ENCODE measurements at places on chromosomes 7 and 10.
A peak's percentile ranks its signal among the peaks of the same experiment; 100 is the strongest.

GRCh38 chr10:76883596-76883995 is 754.0 kb downstream of the KCNMA1 start:
- no peak for DNase-seq

GRCh38 chr7:35548291-35548690 is 146.6 kb downstream of the HERPUD2 start:
- DNase-seq = no peak

DNA sequence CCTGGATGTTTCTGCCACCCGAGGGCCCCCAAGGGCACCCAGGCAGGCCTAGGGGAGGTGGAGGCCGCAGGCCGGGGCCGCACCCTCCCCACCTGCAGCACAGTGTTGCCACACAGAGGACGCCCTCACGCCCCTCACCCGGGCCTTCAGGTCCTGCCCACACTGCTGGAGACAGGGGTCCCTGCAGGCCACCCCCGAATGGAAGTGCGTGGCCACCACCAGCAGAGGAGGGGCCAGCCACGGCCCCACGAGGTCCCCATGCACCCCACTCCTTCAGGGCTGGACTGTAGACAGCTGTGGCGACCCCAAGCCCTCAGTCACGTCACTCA is 35.4 kb downstream of the ADAP1 start:
- DNase-seq = no peak

DNA sequence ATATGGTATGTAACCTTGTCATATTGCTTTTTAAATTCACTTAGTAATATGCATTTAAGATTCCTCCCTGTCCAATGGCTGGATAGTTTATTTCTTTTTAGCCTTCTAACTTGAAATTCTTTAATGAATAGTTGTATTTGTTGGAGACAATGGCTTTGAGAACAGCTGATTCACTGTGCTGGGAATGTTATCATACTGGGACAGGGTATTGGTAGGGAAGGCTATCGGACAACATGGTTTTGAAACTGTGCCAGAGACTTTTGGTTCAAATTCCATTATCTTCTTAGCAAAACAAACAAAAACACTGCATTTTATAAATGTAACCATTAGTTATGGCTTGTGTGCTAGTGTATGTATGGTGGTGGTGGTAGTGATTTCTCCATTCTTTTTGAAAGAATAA is 517.1 kb upstream of the ANKRD30A start:
- DNase-seq = no peak

DNA sequence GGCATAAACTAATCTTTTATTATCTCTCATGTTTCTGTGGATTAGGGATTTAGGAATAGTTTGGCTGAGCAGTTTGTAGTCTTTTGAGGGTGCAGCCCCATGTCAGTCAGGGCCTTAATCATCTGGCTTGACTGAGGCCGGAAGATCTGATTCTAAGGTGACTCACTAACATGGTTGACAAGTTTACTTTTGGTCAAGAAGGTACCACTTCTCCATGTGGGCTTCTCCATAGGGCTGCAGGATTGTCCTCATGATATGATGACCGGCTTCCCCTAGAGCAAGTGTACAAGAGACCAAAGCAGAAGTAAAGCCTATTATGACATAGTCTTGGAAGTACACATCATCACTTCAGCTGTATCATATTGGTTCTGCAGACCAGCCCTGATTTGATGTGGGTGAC is 45.9 kb upstream of the OIT3 start:
- no peak for DNase-seq

GRCh38 chr10:3874990-3875841 is 90.2 kb upstream of the KLF6 start:
- DNase-seq = no peak

DNA sequence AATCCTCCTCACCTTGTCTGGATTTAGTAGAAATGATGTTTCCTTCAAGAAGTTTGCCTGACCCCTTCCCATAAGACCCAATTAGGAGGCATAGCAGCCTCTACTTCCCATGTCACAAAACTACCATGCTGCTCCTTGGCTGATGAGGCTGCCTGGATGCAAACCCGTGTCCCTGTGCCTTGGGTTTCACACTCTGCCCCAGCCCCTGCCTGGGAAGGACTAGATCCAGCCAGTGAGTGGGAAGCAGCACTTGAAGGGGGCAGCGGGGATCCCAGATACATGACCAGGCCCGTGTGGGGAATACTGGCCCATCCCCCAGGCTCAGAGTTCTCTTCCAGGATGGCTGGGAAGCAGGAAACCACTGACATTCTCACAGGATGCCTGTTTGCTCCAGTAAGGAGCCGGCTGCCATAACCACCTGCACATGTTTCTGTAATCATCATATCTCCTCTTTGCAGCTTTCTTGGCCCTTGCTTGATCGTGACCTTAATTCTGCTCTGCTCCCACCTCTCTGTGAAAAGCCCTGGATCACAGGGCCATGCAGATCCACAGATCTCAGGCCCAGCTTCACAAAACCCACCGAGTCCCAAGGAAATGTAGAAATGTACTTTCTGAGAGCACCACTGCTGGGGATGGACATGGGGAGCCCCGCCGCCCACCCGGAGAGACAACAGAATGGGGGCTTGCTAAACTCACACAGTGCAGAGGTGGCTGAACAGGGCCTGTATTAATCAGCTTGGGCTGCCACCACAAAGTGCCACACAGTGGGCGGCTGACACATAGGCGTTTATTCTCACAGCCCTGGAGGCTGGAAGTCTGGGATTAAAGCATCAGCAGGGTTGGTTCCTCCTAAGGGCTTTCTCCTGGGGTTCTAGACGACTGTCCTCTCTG is 287.8 kb upstream of the IGFBP3 start:
- no peak for DNase-seq

- DNase-seq = no peak
Measured at GRCh38 chr10:5971886-5972285, 5.5 kb downstream of the IL15RA start.

- no peak for DNase-seq
Measured at GRCh38 chr10:96891840-96892239, 59.7 kb downstream of the LCOR start.

DNA sequence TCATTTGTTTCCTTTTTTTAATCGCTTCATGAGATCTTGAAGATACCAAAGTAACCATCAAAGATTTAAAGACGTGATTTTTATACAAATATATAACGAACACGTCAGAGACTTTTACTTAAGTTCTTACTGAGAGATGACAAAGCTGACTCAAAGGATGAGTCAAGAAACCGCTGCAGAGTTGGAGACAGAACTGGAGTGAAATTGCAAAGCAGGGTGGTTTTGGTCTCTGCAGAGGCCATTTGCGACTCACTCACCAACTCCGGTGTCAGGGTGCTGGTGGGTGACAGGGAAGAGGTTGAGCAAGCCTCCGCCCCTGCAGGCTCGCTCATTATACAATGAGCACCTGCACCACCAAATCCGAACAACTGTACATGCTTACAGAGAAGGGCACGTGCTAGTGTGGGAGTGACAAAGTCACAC is 75.2 kb downstream of the DNAJB6 start:
- DNase-seq = no peak

GRCh38 chr10:51937308-51938140 is 238.1 kb upstream of the CSTF2T start:
- no peak for DNase-seq

DNA sequence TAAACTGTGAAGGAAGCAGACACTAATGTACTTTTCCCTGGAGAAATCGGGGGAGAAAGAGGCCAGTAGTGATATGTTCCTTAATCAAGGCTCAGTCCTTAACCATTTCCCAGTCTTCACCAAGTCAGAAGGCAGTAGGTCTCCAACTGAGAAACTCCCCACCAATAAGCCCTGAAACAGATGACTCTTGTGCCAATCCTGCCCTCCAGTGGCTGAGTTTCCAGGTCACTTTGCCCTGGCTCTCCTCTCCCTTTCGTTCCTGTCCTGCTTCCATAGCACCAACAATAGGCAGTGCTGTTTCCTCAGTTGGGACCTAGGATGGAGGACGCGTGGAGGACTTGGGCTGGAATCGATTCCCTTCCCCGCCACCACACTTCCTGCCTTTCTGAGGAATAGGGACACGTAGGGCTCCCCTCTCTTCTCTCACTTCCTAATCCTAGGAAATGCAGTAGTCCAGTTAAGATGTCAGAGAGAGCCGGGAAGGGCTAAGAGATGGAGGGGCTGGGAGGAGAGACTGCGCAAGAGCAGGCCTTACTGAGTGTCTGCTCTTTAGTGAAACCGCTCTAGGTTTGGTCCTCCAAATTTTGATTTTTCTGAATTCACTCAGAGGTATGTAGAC is 23.4 kb downstream of the ATOH7 start:
- DNase-seq = peak; percentile 84

- DNase-seq = no peak
Measured at GRCh38 chr10:75955973-75956502, 524.6 kb downstream of the LRMDA start.

GRCh38 chr7:136958016-136958415 is 89.6 kb downstream of the CHRM2 start:
- no peak for DNase-seq

GRCh38 chr10:117137911-117138642 is at the start of gene VAX1:
TSS of gene VAX1 (minus strand) at chr10:117138270. CDS start at chr10:117138056, 214 bp downstream.
- DNase-seq = no peak

DNA sequence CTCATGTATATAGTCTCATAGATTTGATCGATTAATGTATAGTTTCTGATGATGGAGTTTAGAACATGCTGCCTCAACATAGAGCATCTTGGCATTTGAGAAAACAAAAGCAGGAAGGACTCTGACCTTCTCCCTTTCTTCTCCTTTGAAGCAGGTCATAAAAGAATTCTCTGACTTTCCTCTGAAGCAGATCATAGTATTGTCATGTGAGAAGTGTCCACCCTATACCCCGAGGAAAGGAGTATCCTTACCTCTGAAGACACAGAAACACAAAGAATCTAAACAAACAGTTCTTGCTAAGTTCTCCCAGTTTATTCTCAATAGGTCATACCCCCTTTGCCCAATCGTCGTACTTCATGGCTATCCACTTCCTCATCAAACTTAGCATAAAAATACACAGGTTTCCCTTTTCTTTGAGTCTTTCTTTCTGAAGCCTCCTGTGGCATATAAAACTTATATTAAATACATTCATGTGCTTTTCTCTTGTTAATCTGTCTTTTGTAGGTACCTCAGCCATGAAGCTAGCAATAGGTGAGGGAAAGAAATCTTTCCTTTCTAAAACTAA is 194.9 kb downstream of the REEP3 start:
- no peak for DNase-seq

GRCh38 chr7:38905056-38905759 is 3.8 kb downstream of the VPS41 start:
- no peak for DNase-seq

- DNase-seq = peak; percentile 5
Measured at GRCh38 chr7:54839575-54840213, 80.7 kb upstream of the SEC61G start.

- DNase-seq = no peak
Measured at GRCh38 chr7:108291152-108291508, 161.0 kb upstream of the LAMB4 start.

GRCh38 chr7:43511029-43511428 is 71.9 kb upstream of the STK17A start:
- DNase-seq = no peak

DNA sequence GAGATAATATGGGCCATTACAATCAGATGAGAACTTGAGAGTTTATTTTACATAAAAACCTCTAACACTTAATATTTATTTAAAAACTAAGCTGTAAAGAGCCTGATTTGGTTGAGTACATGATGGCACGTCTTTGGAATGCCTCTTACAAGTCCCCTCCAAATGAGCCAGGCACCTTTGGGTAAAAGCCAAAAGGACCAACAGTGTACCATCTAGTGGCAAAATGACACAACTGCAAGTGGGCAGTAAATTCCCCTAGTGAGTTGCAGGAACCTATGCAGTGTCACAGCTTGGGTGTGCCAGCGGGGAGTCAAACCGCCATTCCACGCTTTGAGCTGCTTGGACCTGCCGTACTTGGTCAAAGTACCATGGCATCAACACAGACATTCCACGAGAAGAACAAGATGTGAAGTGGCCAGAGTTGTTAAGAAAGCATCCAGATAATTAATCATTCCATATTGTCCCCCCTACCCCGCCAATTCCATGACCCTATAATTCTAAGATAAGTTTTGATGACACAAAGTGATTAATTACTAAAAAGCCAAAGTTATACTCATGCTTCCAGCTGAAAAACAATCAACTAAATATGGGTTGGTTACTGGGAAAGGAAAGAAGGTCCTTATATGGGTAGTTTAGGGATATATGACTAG is 115.2 kb downstream of the SORBS1 start:
- peak; percentile 82 for DNase-seq

DNA sequence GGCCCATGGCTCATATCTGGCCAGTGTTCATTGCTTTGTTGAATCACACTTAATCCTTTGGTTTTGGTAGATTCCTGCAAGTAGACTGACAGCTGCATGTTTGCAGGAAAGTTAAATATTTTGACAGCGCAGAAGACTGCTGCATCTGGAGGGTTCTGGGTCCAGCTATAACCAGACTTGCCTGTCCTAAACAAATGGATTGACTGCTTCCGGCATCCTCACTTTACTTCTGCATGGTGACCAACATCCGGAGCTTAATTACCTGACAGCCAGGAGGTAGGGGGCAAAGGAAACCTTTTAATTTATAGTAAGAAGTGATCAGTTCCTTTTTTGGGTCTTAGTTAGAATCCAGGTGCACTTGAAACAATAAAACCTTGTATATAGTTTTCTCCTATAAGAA is 263.3 kb downstream of the SNX10 start:
- DNase-seq = no peak

- no peak for DNase-seq
Measured at GRCh38 chr10:38740102-38740501, 646.0 kb downstream of the ZNF37A start.

DNA sequence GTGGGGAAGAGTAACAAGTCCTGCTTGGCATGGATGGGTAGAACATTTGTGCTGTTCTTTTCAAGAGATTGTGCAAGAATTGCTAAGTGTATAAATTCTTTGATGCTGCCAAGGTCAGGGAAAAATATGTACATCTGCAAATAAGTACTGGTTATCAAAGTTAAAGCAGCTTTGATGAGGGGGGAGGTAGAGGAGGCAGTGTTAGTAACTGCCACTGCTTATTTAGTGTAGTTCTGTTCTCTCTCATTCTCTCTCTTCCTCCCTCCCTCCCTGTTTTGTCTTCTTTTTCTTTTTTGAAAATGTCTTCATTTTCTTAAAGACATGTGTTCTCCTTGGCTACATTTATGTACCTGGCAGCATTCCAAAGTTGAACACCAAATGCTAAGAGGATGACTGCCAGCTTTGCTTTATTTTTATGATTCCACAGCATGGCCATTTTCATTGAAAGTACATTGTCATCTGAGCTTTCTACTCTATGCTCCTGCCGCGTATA is 18.6 kb downstream of the CACNB2 start:
- DNase-seq = peak; percentile 66

Data from cerebellar cortex (tissue), 1 donor.